Activated T-helper 2 cell treated with anti-CD3 and anti-CD28 coated beads, Interferon-gamma antibody, Interleukin-2, Interleukin-4, amounts not matched to agents 10 μg/mL and 5 μg/mL and 100 μg/mL, durations not matched to agents 14 hours and 24 hours and 36 hours (primary cell): ENCODE measurements at places on chromosomes 4 and X. TPM values are rescaled to one million over a fixed set of nuclear protein-coding genes. Genes with fewer than 3 reads are reported as not detected.

RRH gene
- total RNA-seq, result 0.16 TPM in 1 of 2 replicates, not detected in the other

GRCh38 chrX:71919431-71919830 is 8.8 kb downstream of the NHSL2 start:
- no peaks in the 10 kb centered on the region for H3K36me3 ChIP-seq
- no peak for DNase-seq
- no peaks in the 10 kb centered on the region for H3K4me1 ChIP-seq
- H3K27me3 ChIP-seq, result peaks cover 13% of the 10 kb centered on the region
- H3K27ac ChIP-seq, result no peak overlapping the region

DNA sequence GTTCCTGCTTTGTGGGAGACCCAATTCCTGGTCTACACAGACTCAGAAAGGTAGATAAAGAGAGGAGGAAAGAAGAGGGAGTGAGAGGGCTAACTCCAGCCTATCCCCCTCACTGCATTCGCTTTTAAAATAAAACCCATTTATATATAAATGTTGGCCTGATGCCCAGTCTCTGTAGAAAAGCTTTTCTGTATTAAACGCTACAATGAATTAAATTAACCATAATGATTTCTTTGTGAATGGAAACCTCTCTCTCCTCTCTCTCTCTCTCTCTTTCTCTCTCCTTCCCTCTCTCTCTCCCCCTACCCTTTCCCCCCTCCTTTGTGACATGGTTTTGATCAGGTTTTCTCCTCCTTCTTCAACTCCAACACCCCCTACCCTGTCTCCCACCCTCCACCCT is 34.8 kb downstream of the PJA1 start:
- H3K36me3 ChIP-seq, result no peaks in the 10 kb centered on the region
- DNase-seq, result no peak
- no peak overlapping the region for H3K27ac ChIP-seq
- no peaks in the 10 kb centered on the region for H3K4me1 ChIP-seq
- peaks cover 12% of the 10 kb centered on the region for H3K27me3 ChIP-seq

DNA sequence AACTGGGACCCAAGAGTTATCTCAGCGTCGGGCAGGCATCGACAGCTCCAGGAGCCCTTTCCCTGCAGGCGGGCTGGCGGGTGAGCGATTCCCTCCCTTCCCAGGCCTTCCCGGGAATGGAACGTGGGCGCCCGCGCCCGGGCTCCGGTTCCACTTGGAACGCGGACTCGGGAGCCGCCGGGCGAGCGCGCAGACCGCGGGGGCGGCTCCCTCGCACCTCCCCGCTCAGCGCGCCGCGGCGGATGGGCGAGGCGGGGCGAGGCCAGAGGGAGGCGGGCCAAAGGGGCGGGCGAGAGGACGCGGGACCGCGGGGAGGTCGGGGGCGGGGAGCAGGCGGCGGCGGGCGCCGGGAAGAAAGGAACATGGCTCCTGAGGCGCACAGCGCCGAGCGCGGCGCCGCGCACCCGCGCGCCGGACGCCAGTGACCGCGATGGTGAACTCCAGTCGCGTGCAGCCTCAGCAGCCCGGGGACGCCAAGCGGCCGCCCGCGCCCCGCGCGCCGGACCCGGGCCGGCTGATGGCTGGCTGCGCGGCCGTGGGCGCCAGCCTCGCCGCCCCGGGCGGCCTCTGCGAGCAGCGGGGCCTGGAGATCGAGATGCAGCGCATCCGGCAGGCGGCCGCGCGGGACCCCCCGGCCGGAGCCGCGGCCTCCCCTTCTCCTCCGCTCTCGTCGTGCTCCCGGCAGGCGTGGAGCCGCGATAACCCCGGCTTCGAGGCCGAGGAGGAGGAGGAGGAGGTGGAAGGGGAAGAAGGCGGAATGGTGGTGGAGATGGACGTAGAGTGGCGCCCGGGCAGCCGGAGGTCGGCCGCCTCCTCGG is at the start of gene PKD2:
PKD2 (plus strand) TSS at position 332 of the 818 bp plus-strand sequence; CDS start at position 431, 99 bp downstream.
- peaks cover 30% of the 10 kb centered on the region for H3K4me1 ChIP-seq
- peak within 1 kb of the TSS; percentile 85 for H3K27ac ChIP-seq
- H3K27me3 ChIP-seq, result peaks cover 15% of the 10 kb centered on the region
- H3K4me3 ChIP-seq, result peak within 1 kb of the TSS; percentile 91

DNA sequence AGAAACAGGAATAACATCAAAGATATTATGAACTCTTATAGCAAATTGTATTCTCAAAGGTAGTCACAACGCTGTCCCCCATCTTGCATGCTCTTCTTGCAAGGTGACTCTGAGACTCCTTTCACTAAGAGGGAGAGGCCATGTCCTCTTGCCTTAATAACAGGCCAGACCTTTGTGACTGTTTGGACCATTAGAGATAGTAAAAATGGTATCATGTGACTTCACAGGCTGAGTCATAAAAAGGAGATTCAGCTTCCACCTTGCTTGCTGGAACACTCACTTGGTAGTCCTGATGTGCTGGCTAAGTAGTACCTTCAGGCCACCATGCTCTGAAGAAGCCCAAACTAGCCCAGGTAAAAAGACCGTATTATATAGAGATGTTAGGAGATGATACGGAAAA is 143.8 kb downstream of the FBXW7 start:
- H3K27ac ChIP-seq, result no peak overlapping the region
- H3K4me1 ChIP-seq, result peaks cover 22% of the 10 kb centered on the region
- no peaks in the 10 kb centered on the region for H3K27me3 ChIP-seq
- no peak for DNase-seq
- H3K36me3 ChIP-seq, result peaks cover 27% of the 10 kb centered on the region

TNMD gene
- total RNA-seq, result not detected in 2 replicates

UTP14A gene
- total RNA-seq, result 46.6 and 49.9 TPM in 2 replicates

DNA sequence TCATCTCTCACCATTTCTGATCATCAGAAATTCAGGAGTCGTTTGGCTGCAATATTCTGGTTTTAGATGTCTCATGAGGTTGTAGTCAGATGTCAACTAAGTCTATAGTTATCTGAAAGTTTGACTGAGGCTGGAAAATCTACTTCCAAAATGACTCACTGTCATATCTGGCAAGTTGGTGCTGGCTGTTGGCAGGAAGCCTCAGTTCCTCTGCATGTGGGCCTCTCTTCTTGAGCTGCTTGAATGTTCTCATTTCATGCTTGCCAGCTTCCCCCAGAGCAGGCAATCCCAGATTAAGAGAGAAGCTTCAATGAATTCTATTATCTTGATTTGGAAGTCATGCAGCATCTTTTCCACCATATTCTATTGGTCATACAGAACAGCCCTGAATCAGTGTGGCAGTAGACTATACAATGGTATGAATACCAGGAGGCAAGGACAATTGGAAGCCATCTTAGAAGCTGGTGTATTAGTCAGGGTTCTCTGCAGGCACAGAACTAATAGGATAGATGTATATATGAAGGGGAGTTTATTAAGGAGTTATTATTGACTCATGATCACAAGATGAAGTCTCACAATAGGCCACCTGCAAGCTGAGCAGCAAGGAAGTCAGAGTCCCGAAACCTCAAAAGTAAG is 46.8 kb upstream of the ELF2 start:
- peaks cover 10% of the 10 kb centered on the region for H3K4me1 ChIP-seq
- H3K4me3 ChIP-seq, result no peak overlapping the region
- no peak for DNase-seq
- no peaks in the 10 kb centered on the region for H3K36me3 ChIP-seq

GRCh38 chr4:1479454-1479853 is 73.2 kb upstream of the NKX1-1 start:
- H3K36me3 ChIP-seq, result no peaks in the 10 kb centered on the region
- no peak overlapping the region for H3K4me3 ChIP-seq
- no peak for DNase-seq
- H3K4me1 ChIP-seq, result no peaks in the 10 kb centered on the region

HSFX1 gene
- total RNA-seq, result 0.57 and 1.2 TPM in 2 replicates

GRCh38 chr4:106893395-106893881 is 142.7 kb downstream of the DKK2 start:
- no peaks in the 10 kb centered on the region for H3K36me3 ChIP-seq
- no peak for DNase-seq
- no peaks in the 10 kb centered on the region for H3K27me3 ChIP-seq
- no peak overlapping the region for H3K27ac ChIP-seq
- H3K4me1 ChIP-seq, result no peaks in the 10 kb centered on the region

DNA sequence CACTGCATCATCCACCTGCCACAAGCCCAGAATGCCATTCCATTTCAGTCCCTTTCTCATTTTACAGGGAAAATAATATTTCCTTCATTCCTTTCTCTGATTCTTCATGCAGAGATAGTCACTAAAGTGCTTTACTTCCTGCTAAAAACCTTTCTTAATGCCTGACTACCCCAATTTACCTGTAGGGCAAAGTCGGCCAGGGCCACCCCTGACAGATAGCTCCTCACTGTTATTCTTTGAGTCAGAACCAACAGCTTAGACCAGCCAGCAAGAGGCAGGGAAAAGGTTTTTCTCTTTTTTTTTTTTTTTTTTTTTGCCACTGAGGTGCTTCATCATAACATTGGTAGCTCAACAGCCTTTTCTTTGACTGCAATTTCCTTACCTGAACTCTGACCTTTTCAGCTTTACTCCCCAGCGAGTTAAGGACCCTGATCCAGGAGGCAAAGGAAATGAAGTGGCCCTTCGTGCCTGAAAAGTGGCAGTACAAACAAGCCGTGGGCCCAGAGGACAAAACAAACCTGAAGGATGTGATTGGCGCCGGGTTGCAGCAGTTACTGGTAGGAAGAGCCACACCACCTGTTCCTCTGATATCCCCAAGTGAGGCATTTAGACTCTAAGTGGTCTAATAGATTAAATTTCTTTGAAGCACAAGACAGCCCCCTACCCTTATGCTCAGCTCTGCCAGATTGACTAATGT is 85.0 kb downstream of the ALPK1 start:
- no peaks in the 10 kb centered on the region for H3K27me3 ChIP-seq
- no peaks in the 10 kb centered on the region for H3K36me3 ChIP-seq
- no peak for DNase-seq
- no peaks in the 10 kb centered on the region for H3K4me1 ChIP-seq
- H3K4me3 ChIP-seq, result no peak overlapping the region

CSAG3 gene
- not detected in 2 replicates for total RNA-seq

- H3K27ac ChIP-seq, result no peak overlapping the region
- DNase-seq, result no peak
- H3K27me3 ChIP-seq, result no peaks in the 10 kb centered on the region
- H3K4me1 ChIP-seq, result no peaks in the 10 kb centered on the region
- H3K36me3 ChIP-seq, result peaks cover 53% of the 10 kb centered on the region
Measured at GRCh38 chr4:153634738-153635353, 49.2 kb upstream of the TLR2 start.
